NCI-H1417 (cell line): ENCODE measurements at places on chromosomes 4 and X.

DNA sequence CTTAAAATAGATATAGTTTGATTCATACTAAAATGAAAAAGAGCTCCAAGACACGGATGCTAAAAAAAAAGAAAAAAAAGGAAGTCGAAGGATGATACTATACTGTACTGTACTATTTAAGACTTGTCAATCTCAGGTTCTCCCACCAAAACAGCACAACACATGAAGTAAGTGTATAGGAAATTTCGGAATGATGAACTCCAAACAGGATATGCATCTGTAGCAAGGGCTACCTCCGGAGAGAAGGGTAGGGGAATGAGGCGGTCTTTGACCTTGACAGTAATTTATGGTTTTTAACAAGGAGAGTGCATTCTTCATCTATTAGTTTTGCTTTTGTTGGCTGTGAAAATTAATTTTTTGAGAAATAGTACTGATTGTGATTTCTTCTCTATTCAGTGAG is 541 bp upstream of the FIP1L1 start:
- DNase-seq, result no peak

- DNase-seq, result no peak
Observed at GRCh38 chrX:153491918-153492317, 2.9 kb upstream of the BGN start.

- no peak for DNase-seq
Observed at GRCh38 chr4:123235431-123235830, 161.2 kb upstream of the SPRY1 start.

DNA sequence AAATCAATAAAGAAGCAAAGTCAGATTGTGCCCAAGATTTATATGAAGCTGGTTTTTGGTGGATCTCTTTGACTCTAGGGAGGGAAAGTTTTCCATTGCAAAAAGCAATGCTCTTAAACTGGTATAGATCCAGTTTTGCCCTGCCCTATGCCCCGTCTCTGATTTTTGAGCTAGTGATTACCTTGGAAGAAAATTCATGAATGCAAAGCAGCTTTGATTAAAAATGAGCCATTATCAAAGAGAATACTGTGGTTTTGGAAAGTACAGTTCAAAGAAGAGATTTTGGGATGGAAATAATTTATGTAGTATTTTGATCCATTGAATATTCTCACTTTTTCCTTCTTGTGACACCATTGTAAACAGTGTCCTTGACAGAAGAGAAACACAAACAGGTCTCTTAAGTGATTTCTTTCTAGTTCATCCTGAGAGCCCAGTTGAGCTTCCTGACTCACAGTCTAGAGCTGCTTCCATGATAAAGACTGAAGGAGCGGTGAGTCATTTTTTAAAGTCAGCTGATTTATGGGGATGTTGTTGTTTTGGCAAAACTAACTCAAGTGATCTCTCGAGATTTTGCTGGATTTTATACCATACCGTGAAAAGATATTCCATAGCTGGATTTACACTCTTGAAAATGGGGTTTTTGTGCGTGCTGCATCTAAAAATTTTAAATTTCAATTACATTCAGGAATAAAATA is 76.7 kb downstream of the AFF1 start:
- no peak for DNase-seq

DNA sequence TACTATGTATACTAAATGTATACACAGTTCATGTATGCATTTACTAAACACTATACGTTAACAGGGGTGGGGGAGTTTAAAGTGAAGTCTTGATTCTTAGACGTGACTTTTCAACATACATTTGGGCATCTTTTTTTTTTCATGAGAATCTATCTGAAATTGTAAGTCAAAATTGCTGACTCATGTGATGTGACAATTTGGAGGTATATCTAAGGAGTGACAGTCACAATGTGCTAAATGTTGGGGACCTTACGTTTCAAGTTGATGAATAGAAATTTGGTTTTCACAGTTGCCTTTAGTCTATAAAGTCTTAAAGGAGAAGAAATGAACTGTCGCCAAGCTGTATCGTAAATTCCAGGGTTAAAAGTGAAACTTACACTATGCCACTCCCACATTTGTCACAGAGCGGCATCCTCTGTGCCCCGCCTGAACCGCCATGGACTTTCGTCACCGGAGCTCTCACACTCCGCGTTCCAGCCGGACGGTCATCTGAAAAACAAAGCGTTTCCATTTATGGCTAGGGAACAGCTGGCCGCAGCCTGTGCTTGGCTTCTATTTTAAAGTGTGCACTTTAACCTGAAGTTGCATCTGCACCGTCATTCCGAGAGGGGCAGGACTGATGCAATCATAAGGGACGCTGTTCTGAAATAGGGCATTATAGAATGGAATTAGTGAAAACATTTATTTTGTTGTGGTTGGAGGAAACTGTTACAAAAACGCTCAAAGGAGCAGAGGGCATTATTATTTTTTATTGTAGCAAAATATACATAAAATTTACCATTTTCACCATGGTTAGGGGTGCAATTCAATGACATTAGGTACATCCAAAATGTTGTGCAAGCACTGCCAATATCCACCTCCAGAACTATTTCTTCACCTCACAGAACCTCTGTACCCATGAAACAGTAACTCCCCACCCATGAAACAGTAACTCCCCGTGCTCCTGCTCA is 30.9 kb downstream of the PDLIM3 start:
- no peak for DNase-seq

GRCh38 chrX:120402369-120402768 is 40.5 kb downstream of the ATP1B4 start:
- no peak for DNase-seq

GRCh38 chrX:149982310-149982709 is 44.0 kb upstream of the EOLA2 start:
- no peak for DNase-seq

DNA sequence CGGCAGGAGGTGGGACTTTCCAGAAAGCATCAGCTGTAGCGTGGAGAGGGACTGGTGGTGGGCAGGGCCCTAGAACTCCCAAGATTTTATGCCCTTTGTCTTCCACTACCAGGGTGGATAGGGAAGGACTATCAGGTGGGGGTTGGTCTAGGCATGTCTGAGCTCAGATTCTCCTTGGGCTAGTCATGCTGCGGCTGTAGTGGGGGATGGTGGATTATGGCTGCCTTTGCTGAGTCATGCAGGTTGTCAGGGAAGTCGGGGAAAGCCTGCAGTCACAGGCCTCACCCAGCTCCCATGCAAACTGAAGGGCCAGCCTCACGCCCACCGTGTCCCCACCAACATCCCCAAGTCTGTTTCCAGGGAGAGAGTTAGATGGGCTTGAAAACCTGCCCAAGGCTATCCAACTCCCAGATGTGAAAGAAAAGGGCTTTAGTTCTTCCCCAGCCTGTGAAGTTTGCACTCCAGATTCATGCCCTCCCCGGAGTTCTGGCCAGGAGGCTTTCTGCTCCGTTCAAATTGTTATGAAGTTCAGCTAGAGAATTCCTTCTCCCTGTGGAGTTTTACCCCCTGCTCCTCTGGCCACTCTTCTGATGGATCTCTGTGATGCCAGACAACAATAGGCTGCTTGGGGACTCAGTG is 13.4 kb upstream of the MEPE start:
- DNase-seq, result no peak

GRCh38 chrX:136198678-136199243 is 51.4 kb downstream of the FHL1 start:
- DNase-seq, result no peak

DNA sequence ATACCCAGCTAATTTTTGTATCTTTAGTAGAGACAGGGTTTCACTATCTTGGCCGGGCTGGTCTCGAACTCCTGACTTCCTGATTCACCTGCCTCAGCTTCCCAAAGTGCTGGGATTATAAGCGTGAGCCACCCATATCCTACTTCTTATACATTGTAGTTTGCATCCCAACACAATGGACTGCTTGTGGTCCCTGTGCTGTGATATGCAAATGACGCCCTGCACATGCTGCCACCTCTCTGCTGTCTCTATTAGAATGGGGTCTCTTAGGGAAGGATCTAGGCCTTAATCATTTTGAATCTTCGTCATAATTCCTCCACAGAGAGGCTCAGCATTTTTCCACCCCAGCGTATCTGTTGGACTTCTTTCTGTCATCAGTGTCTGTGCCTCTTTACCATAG is 595.9 kb downstream of the ADGRL3 start:
- DNase-seq, result no peak

DNA sequence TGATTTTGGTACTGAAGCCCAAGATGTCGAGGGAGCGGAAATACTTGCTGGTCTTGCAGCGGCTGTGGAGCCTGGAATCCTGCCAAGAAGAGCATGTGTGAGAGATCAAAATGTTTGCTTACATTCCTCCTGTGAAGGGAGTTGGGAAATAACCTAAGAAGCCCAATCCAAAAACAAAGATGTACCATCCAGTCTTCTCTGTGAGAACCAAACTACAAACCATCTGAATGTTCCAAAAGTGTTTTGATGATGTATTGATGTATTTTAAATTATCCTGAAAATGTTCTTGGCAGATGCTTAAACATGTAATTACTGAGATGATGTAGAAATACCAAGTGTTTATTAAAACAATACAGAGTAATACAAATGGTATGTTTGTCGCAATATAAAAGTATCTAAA is 10.1 kb upstream of the ADH1A start:
- DNase-seq, result peak; percentile 0

DNA sequence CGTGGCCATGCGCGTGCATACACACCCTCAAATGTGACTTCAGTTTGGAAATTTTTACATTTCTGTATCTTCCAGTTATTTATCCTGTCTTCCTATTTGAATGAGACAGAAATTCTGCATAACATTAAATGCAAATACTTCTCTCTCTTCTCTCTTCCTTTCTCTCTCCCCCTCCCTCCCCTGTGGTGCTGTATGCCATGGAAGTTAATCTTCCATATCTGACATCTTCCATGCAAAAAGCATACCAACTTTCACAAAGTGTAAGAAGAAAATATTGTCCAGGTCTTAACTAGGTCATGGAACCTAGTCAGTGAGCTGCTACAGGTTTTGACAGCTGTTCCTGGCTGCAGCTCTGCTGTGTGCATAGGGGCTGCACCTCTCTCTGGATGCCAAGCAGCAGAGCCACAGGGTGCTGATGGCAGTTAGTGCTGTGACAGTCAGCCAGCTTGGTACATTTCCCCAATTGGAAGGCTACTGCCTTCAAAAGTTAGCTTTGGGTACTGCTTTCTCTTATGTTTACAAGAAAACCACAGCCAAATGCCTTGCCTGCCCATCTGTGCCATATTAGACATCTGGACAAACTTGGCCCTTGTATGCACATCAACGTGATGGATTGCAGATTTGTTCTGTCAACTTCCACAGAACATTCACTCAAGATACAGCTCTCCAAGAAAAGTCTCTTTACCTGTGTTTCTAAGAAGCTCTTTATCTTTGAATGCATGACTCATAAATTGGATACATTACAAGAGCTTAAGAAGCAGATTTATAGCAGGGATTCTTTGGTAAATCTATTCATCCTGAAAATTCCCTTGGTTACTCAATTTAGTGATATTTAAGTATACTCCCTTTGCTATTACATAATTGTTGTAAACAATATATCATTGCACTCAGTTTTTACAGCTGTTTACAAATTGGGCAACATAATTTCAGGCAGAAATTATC is 623.8 kb downstream of the EPHA5 start:
- DNase-seq, result no peak

- DNase-seq, result no peak
Observed at GRCh38 chr4:116386856-116387255, 698.5 kb downstream of the TRAM1L1 start.

DNA sequence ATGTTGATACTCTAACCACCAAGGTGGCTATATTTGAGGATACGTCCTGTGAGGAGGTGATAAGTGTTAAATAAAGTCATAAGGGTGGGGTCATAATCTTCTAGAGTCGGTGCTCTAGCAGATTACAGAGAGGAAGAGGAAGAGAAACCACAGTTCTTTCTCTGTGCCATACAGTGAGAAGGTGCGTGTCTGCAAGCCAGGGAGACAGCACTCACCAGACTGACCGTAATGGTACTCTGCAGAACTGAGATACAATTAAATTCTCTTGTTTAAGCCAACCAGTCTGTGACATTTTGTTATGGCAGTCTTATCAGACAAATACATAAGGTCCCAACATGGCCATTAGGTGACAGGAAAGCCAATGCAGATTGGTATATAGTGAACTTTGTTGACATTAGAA is 480.9 kb upstream of the IGFBP7 start:
- DNase-seq, result no peak

DNA sequence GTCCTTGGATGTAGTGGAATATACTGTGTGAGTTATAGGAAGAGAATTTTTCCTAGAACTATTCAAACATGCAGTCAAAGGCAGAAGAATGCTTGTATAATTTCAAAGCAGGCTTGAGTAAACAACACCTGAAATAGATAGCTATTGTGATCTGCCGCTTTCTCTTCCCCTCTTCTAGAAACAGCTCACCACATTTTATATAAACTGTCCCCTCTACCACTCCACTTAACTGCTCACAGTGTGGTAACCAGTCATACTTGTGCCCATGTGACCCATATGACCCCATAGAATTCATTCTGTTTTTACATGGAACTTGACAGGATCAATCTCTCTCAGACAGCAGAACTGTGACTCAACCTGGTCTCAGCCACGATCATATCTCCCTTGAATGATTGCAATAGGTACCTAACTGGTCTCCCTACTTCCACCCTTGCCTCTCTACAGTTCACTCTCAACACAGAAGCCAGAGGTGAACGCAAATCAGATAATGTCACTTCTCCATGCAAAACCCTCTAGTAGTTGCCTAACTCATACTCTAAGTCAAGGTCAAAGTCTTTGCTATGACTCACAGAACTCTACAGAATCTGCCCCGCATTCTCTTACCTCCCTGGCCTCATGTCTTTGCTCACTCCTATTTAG is 85.6 kb upstream of the EFHC2 start:
- no peak for DNase-seq

- no peak for DNase-seq
Observed at GRCh38 chrX:145002771-145003170, 244.5 kb upstream of the SPANXN1 start.

DNA sequence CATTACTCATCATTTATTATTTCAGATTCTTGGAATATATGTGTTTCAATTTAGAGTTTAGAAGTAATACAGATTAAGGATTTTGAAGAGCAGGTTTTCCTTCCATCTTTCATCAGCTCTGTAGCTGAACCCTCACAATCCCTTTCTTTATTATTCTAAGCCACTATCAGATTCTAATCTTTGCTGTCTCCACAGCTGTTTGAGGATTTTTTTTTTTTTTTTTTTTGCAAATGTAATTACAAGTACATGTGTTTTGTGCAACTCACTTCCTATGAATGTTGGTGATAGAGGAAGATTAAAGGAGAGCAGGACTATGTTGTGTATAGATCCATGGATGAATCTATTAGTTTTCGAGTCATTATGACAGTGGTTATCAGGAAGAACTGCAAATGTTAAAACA is 87.4 kb upstream of the TENM3 start:
- DNase-seq, result no peak

DNA sequence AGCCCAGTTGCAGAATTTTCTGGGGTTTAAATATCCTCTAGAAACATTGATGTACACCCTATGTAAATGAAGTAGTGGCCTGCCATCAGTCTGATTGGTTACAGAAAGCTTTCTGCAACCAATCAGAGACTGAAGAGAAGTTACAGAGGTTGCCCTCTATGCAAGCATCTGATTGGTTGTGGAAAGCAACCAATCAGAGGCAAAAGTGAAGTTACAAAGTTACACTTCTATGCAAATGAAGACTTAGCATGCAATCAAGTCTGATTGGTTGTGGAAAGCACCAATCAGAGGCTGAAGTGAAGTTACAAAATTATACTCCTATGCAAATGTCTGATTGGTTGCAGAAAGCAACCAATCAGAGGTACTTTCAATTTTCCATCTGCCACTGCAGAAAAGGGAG is 51.9 kb upstream of the USP9X start:
- DNase-seq, result no peak
